ENCODE measurements at places on chromosomes 7 and 10.
A peak's percentile ranks its signal among the peaks of the same experiment; 100 is the strongest.

- no peak for DNase-seq
Measured at GRCh38 chr7:90005836-90006235, 148.4 kb upstream of the STEAP1 start.

DNA sequence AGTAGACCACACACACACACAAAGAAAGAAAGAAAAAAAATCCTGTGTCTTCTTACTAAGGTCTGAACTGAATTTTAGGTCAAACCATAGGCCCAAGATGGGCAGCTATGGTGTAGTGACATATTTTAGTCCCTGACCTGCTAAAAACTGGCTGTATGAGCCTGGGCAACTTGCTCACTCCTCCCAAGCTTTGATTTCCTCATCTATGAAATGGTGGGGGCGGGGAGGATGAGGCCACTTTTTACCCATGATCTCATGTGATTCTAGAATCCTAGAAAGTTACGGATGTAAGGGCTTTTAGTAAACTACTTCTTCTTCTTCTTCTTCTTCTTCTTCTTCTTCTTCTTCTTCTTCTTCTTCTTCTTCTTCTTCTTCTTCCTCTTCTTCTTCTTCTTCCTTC is 6.1 kb upstream of the CCL24 start:
- peak; percentile 72 for DNase-seq

- DNase-seq, result no peak
Measured at GRCh38 chr7:136312592-136312991, 335.4 kb upstream of the MTPN start.

DNA sequence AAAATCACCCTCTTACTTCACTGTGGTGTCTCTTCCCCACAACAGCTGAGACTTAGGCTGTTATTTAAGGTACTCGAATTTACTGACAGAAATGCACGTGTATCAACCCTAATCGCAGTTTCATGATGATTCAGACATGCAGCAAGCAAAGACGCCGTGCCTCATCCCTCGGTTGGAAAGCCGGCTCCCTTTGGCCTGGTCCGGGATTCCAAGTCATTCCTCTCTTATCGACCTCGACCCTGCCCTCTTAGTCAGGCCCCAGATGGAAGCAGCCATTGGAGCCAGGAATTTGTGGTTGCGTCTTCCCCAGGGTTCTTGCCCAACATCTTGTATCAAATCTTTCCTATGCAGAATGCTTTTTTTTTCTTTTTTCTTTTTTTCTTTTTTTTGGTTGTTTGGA is 229.5 kb downstream of the GATA3 start:
- no peak for DNase-seq

DNA sequence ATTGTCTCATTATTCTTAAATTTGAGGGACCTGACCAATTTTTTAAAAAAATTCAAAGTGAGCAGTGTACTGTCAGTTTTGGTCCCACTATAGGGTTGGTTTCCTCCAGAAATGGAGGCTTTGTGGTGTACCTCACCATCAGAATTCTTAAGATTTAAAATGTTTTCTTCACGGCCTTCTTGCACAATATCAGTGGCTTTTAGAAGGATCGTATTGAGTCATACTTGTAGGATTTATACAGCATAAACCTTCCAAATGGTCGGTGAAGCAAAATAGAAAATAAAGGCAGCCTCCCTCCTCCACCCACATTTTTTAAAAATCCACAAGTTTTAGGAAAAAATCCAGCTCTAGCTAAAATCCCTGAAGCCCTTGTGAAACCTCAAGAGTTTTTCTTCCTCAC is 126.4 kb downstream of the RNLS start:
- no peak for DNase-seq

- DNase-seq, result no peak
Measured at GRCh38 chr7:117588352-117588794, 108.5 kb downstream of the CFTR start.

GRCh38 chr10:19623321-19623720 is 192.9 kb upstream of the PLXDC2 start:
- no peak for DNase-seq

DNA sequence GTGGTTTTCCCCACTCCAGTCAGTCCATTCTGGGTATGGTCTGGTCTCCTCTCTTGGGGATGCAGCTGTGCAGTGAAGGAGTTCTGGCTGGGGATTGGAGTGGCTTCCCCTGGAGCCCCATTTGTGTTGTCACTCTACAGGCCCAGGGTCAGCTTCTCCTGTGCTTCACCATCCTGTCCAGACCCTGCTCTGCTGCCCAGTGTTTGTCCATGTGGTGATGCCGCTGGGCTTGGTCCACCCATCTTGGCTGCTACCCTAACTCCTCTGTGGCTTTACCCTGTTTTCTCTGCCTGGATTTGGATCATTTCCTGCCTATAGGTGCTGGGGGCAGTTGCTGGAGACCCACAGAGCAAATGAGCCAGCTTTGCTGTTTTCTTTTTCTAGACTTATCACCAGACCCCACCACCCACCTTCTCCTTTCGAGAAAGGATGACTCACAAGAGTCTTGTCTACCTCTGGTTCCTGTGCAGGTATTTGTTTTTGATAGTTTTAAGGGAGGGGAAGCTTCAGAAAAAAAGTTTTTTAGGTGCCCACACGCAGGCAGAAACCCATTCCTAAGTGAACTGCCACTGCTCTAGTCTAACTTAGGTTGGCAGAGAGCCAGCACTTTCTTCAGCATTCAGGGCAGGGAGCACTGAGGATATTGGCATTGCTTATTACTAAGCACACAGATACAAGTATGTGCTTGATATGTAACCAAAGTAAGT is 8.5 kb downstream of the ZDHHC16 start:
- DNase-seq, result no peak

- DNase-seq, result no peak
Measured at GRCh38 chr10:16304311-16304710, 132.5 kb upstream of the PTER start.

- no peak for DNase-seq
Measured at GRCh38 chr7:82081644-82082224, 311.9 kb upstream of the HGF start.

DNA sequence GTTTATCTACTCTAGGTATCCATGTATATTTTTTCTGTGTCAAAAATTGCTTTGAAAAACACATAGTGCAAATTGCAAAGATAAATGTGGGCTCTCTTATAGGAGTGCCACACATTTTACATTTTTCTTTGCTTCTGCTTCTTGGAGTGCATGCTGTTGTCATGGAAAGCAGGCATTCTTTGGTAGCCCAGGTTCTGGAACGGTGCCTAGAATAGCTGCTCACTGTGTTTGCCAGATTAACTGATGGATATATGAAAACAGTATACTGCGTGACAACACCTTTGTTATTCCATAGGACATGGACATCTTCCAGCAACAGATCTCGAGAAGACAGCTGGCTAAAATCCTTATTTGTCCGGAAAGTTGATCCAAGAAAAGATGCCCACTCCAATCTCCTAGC is 13.4 kb downstream of the NIPSNAP2 start:
- no peak for DNase-seq

GRCh38 chr10:60009710-60010383 is 103.5 kb upstream of the CCDC6 start:
- DNase-seq, result no peak

- no peak for DNase-seq
Measured at GRCh38 chr10:70908406-70909296, 20.3 kb upstream of the PCBD1 start.

GRCh38 chr7:145909991-145910513 is 206.5 kb upstream of the CNTNAP2 start:
- no peak for DNase-seq

DNA sequence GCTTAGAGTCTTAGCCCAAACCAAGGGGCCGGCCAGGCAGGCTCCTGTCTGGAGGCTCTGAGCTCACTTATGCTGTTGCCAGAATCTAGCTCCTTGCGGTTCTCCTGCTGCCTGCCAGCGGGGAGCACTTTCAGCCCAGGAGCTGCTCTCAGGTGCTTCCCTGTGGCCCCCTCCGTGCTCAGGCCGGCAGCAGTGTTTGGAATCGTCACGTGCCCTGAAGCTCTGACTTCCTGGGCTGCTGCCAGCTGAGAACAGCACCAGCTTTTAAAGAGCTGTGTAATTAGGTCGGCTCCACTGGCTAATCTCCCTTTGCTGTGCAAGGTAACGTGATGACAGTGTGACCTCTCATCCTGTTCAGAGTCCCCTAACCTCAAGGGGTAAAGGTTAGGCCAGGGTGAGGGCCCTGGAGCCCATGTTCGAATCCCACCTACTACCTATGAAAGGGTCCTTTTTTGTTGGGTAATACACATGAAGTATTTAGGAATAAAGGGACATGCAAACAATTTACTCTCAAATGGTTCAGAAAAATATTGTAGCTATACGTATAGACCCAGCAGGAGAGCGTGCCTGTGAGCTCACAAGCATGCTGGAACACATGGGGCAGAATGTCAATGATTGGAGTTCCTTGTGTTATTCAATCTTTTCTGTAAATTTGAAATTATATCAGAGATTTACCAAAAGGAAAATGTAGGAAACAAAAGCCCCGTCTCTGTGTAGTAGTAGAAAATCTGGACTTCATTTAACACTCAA is 16.6 kb downstream of the ZNF862 start:
- no peak for DNase-seq

DNA sequence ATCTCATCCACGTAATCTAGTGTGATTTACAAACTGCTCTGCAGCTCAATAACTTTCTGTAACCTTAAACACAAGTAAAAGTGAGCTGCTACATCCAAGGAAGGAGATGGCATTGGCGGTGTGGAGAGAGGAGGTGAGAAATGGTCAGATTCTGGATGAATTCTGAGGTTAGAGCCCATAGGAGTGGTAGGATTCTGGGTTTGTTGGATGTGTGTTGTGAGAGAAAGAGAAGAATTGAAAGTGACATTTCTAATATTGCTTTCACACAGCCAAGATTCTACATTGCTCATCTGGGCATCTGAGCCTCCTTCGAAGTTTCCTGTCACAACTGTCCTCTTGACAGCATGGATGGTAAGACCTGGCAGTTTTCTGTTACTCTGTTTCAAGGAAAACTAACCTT is 2.5 kb downstream of the MCM10 start:
- no peak for DNase-seq

DNA sequence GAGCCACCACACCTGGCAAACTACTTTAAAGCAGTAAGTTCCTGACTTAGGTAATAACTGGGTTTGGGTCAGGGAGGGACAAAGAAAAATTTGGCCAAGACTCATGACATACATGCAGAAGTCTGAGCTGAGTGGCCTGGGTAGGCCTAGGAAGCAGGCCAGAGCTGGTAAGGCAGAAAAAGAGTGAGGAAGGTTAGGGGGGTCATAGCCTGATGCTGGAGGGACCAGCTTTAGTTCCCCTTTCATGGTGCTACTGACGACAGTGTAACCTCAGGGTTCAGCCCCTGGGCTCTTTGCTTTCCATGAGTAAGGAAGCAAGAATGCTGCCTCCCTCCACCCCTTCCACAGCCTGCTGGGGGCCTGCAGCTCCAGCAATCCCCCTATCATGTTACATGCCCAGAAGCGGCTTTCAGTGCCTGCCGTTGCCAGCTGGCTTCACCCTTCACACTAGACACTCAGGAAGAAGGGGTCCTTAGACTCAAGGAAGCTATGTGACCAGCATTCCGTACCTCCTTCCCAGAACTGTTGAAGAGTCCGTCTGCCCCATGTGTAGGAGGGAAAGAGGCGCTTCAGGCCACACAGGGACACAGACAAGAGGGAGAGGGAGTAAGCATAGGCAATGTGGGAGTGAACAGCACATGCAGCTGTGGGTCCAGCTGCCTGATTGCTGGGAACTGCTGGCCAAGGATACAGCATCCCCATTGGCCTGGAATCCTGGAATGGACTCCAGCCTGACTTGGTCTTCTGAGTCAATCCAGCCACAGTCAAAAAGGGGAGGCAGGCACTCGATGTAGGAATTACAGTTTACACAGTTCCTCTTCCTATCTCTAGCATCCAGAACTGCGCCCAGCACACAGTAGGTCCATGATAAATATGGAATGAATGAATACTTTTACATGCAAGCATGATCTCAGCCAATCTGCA is 4.1 kb upstream of the PLAU start:
- peak; percentile 88 for DNase-seq

DNA sequence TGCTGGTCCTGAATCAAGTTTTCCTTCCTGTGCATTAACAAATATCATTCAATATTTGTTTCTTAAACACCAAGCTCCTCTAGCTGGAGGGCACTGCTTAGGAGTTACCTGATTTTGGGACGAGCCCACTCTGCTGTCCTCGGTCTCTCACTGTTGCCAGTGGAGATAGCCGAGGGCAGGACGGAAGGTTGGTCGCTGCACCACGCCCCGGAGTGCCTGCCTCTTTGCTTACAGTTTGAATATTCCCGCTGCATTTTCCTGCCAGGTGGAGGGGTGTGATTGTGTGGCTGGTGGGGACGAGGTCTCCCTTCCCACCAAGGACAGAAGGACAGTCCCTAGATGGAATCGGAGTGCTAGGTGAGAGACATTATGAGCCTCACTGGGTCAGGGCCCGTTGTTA is 201.5 kb downstream of the DNAJB6 start:
- DNase-seq, result no peak

GRCh38 chr10:43683451-43684291 is 35.0 kb upstream of the ZNF32 start:
- peak; percentile 4 for DNase-seq

DNA sequence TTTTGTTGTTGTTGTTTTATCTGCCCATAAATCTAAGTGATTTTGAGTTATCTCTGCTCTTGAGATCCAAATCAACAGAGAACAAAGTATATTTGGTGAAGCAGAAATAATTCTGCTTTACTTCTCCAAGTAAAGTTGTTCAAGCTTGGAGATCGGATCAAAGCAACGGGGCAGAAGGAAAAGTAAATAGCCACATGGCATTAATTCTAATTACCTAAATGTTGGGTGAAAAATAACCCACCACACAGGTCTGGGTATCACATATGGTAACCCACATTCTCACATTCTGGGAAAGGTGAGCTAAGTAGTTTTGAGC is 3.1 kb downstream of the NRP1 start:
- no peak for DNase-seq

DNA sequence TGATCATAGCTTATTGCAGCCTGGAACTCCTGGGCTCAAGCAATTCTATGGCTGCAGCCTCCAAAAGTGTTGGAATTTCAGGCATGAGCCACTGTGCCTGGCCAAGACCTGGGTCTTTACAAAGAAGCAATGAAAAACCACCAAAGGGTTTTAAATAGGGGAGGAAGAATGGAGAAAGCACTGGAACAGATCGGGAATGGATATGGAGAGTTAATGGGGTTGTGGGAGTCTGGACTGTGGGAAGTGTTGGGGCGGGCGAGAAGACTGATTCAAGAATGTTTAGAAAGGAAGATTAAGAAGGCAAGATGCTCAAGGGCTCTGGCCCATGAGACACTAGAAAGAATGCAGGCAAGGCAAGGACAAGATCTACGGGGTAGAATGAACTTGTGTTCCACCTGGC is 98.5 kb downstream of the CARD11 start:
- DNase-seq, result no peak

DNA sequence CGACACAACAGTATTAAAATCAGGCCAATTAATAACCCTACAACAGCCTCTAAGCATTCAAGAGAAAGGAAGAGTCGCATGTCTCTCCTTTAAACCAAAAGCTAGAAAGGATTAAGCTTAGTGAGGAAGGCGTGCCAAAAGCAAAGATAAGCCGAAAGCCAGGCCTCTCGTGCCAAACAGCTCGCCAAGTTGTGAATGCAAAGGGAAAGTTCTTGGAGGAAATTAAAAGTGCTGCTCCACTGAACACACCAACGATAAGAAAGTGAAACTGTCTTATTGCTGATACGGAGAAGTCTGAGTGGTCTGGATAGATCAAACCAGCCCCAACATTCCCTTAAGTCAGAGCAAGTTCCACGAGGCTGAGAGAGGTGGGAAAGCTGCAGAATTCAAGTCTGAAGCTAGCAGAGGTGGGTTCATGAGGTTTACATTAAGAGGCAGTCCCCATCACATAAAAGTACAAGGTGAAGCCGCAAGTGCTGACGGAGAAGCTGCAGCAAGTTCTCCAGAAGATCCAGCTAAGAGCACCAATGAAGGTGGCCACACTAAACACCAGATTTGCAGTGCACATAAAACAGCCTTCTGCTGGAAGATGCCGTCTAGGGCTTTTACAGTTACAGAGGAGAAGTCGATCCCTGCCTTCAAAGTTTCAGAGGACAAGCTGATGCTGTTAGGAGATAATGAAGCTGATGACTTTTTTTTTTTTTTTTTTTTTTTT is 194.8 kb downstream of the MAD1L1 start:
- DNase-seq, result no peak

Measured in CD14-positive monocyte (primary cell).